Tongue (tissue), 3 donors: ENCODE measurements at places on chromosomes 7 and 10.

DNA sequence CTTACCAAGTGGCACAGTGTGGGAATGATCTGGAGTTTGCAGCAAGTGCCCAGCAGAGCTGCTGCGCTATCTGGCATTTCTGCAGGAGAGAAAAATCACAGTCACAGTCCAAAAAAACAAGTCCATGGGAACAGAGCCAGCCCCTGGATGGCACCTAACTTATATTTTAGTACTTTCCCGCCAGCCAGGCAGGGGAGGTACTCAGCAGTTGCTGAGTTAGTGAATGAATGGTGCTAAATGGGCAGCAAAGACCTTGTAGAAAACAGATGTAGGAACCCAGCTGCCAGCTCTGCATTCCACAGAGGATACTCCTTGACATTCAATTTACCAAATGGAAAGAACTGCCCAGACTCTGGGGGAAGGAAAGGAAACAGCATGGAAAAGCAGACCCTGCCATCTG lies 54.5 kb downstream of the GSDME start:
- peak; percentile 93 for DNase-seq

DNA sequence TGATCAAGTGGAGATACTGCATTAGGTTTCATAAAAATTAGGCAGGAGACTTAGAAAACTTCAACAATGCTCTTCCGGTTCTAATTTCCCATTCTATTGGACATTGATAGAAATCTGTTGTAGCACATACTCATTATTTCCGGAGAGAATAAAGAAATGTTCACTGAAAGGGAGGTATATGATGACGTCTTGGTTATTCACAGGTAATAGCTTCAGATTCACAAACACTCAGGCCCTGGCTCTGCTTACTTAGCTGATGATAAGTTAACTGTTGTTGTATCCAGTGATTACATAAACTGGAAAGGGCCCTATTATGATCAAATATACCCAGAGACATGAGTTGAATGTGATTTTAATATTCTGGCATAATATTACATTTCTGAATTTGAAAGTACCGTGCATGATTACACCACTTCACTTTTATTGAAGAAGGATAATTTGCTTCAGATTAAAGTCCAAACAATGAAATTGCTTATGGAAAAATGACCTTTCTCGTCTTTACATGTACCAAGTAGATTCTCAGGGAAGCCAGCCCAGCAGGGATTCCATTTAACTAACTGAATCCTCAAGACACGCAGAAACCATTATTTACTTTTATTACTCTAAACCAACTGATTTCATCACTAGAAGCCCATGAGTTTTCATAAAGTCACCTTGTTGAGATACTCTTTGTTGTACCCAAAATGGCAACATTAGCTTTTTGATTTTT lies 288.0 kb upstream of the PITRM1 start:
- no peak for DNase-seq

- no peak for DNase-seq
Observed at GRCh38 chr7:157979636-157980340, 607.8 kb downstream of the PTPRN2 start.

GRCh38 chr10:44864637-44865288 lies 46.4 kb upstream of the TMEM72 start:
- peak; percentile 94 for DNase-seq

- DNase-seq, result no peak
Observed at GRCh38 chr10:59626523-59626869, 83.2 kb downstream of the SLC16A9 start.

GRCh38 chr7:155322530-155322929 lies 24.9 kb downstream of the INSIG1 start:
- DNase-seq, result no peak

DNA sequence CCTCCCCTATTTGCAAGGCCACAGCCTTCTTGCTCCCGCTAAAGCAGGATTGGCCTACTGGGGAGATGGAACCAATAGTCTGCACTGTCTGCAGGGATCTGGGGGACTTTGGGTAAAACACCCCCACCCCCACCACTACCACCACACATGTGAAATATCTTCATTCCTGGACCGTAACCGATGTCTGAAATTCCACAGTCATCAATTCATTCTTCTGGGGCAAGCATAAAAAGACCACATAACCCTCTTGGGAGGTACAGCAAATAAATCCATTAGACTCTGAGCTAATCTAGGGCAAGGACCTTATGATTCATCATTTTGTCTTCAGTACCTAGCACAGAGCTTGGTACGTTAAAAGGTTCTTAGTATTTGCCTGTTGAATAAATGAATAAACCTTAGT lies 307.8 kb downstream of the GPAM start:
- no peak for DNase-seq

GRCh38 chr7:93015779-93016481 lies 101.8 kb downstream of the SAMD9 start:
- DNase-seq, result peak; percentile 47

- no peak for DNase-seq
Observed at GRCh38 chr7:23514755-23515154, 17.0 kb downstream of the TRA2A start.

- DNase-seq, result peak; percentile 14
Observed at GRCh38 chr7:117402109-117402508, 25.2 kb downstream of the ASZ1 start.

- DNase-seq, result no peak
Observed at GRCh38 chr7:83427884-83428283, 221.1 kb downstream of the SEMA3E start.

DNA sequence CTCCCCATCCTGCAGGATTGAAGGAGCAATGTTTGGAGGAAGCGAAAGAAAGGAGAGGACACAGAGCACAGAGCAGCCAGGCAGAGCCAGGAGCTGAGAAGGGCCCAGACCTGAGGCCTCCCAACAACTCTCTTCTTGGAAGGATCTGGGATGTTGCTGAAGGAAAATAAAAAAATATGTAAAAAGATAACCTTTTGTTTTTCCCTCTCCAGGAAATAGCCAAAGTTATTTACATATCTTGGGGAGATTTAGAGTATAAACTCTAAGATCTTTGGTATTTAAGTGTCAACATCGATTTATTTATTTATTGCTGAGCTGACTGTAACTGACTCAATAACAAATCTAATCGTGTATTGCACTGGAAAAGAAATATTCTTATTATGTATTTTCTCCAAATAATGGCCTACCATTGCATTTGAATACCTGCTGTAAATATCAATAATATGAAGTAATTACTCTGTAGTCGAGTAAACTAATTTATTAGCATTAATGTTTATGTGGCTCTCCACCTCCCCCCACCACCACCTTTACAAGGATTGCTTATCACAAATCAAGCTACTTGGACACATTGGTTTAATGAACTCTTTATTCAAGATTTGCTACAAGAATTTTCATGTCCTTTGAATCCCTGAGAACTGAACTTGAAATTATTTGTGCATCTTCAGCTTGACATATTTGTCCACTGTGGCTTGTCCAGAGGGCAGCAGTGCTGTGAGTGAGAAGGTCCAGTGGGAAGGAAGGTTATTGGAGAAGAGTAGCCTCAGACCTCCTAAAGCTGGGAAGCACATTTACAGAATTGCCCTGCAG lies 1.8 kb upstream of the HOXA11 start:
- no peak for DNase-seq

GRCh38 chr10:99766302-99766681 lies 16.1 kb upstream of the ABCC2 start:
- no peak for DNase-seq

DNA sequence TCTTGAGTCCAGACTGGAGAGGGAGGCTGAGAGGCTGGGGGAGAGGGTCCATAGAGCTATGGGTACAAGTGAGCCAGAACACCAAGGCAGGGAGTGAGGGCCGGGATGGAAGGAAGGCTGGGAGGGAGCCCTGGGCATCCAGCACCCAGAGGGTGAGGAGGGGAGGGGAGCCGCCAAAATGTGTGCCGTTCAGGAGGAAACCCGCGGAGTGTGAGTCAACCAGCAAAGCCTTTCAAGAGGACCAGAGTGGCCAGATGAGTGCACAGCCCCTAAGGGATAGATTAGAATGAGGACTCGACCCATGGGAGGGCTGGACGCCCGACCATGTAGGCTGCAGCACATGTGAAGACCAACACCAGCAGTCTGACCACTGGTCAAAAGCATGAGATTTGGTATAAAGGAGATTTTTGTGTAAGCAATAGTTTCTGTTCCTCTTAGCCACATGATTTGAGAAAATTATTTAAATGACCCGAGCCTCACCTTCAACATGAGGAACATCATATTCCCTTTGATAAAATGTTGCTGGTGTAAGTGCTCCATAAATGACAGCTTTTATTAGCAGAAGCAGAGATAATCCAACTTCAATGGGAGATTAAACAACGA lies 179.7 kb upstream of the GRB10 start:
- DNase-seq, result no peak

- DNase-seq, result no peak
Observed at GRCh38 chr7:95424716-95425115, 10.1 kb downstream of the PON2 start.

DNA sequence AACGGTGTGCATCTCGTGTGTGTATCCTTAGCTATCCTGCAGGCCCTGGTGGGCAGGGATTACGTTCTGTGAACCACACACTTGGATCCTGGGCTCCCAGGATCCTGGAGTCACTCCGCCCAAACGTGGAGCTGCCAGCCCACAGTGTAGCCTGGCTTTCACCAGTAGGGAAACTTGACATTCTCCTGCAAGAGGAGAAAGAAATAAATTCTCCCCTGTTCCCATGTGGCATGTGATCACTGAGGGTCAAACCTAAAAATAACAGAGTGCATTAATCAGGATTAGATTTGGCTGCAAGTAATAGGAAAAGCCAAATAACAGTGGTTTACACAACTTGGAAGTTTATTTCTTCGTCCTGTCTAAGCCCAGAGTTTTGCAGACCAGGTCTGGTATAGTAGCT lies 32.3 kb downstream of the PALD1 start:
- no peak for DNase-seq

- no peak for DNase-seq
Observed at GRCh38 chr7:107384025-107384424, 85.8 kb upstream of the GPR22 start.

- no peak for DNase-seq
Observed at GRCh38 chr10:12945690-12946359, 55.7 kb downstream of the CCDC3 start.

- no peak for DNase-seq
Observed at GRCh38 chr10:63515002-63515763, 6.0 kb upstream of the REEP3 start.

- DNase-seq, result no peak
Observed at GRCh38 chr10:49653273-49653929, 26.1 kb upstream of the C10orf53 start.

DNA sequence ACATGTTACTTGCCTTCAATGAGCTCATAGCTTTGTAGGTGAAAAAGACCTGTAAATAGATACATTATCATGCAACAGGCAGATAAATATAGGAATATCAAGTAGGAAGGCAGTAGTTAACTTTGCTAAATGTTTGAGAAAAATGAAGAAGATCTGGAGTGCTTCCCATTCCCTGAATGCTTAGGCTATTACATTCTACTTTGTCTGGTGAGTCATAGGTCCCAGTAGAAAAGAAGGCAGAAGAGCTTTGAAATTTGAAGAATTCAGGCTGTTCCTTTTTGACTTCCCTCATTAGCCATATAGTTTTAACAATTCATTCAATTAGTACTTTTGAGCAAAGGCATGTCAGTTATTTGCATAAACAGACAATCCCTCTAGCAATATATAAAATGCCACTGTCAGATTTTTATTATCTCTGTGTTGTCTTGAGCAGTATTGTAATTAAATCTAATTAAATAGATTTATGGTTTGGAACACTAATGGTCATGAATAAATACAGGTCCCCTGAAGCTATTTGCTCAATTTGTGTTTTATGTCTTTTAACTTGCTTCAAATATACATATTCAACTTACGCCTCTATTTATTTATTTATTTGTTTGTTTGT lies 875.0 kb downstream of the REEP3 start:
- peak; percentile 4 for DNase-seq

GRCh38 chr7:28647076-28647421 lies 234.7 kb downstream of the CREB5 start:
- no peak for DNase-seq

GRCh38 chr10:103083266-103083976 lies 109.7 kb downstream of the NT5C2 start:
- DNase-seq, result no peak

DNA sequence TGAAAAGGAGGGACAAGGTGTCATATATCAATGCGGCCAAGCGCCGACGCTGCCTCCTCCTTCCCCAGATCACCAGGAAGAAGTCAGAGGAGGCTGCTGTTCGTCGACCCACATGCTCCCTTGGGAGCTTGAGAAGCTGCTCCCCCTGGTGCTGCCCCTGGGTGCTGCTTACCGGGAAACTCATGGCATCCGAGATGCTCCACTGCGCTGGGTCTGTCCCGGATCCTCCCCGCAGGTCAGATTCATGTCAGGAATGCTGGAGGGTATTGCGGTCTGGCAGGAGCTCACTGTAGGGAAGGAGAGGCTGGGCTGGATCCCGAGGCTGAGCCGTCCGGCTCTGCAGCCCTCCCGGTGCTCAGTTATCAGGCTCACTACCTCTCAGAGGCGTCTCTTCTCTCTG lies 123.7 kb upstream of the FAM20C start:
- no peak for DNase-seq

DNA sequence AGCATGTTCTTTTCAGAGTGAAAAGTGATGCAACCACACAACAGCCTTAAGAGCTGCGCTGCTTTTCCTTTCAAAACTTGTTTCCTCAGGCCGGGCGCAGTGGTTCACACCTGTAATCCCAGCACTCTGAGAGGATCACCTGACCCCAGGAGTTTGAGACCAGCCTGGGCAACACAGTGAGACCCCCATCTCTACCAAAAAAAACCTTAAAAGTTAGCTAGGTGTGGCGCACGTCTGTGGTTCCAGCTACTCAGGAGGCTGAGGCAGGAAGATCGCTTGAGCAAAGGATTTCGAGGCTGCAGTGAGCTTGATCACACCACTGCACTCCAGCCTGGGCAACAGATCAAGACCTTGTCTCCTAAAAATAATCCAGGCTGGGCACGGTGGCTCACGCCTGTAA lies 2.0 kb downstream of the COX19 start:
- DNase-seq, result no peak

DNA sequence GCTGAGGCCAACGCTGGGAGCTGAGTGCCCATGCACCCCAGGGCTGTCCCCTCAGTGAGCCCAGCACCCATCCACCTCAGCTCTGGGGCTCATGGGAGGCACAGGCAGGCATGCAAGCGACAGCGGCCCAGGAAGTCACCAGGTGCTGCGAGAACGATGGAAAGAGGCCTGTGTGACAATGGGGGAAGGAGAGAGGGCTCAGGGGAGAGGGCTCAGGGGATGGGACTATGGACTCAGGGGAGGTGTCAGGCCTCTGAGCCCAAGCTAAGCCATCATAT lies 292.5 kb downstream of the WDR37 start:
- no peak for DNase-seq

DNA sequence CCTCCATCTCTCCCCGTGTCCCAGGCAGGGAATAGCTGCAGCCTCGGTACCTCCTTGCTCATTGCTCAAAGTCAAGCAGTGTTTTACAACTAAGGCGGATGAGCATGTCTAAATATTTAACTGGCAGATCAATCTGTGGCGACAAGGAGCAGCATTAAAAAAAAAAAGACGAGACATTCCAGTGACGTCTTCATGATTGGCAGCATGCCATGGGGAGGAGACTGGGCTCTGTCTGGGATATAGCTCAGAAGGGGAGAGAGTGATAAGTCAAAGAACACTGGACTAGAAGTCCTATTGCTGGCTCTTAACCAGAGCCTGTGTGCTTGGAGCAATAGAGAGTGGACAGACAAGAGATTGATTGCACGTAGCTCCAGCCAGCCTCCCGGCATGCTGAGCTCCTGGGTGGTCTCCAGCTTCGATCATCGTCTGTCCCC lies 287.5 kb upstream of the PODXL start:
- DNase-seq, result peak; percentile 44

GRCh38 chr10:57776688-57777432 lies 490.8 kb downstream of the IPMK start:
- no peak for DNase-seq

- no peak for DNase-seq
Observed at GRCh38 chr7:12137283-12137682, 73.8 kb upstream of the TMEM106B start.

- no peak for DNase-seq
Observed at GRCh38 chr10:103441206-103441605, 11.0 kb downstream of the CALHM2 start.
